Retinal pigment epithelial cell (primary cell): ENCODE measurements at places on chromosomes 6 and 20.
A peak's percentile ranks its signal among the peaks of the same experiment; 100 is the strongest.

GRCh38 chr6:44359973-44360372 is 17.5 kb downstream of the SPATS1 start:
- DNase-seq: no peak

DNA sequence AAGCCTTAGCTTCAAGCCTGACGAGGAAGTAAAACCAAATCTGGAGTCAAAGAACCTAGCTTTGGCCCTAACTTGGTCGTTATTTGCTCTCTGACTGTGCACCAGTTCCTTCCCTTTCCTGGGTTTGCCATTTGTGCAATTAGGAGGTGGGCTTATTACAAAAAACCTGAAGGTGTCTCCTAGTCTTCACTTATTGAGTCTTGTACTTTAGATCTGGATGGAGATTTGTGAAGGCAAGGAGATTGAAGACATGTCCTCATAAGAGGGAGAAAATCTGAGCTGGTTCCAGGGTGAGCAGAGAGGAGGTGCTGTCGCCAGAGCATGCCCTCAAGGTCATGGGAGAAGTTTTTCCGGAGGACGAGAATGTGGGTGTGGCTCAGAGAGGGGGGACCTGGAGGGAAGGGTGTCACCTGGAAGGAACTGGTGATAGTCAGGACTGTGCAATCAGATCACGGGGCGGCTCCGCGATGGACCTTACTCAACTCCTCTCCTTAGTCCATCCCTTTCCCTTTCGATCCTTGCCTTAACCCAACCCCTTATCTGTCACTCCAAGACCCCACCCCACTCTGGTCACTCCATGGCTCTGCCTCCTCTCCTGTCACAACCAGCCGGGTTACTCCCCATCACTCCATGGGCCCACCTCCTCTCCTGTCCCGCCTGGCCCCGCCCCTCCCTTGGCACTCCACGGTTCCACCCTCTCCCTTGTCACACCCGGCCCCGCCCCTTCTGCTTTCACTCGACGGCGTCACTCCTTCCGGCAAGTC is 588 bp upstream of the ACSS2 start:
- DNase-seq: peak; percentile 95

- DNase-seq: no peak
These were observed 7.5 kb downstream of the BEND6 start for GRCh38 chr6:56962441-56962840.

DNA sequence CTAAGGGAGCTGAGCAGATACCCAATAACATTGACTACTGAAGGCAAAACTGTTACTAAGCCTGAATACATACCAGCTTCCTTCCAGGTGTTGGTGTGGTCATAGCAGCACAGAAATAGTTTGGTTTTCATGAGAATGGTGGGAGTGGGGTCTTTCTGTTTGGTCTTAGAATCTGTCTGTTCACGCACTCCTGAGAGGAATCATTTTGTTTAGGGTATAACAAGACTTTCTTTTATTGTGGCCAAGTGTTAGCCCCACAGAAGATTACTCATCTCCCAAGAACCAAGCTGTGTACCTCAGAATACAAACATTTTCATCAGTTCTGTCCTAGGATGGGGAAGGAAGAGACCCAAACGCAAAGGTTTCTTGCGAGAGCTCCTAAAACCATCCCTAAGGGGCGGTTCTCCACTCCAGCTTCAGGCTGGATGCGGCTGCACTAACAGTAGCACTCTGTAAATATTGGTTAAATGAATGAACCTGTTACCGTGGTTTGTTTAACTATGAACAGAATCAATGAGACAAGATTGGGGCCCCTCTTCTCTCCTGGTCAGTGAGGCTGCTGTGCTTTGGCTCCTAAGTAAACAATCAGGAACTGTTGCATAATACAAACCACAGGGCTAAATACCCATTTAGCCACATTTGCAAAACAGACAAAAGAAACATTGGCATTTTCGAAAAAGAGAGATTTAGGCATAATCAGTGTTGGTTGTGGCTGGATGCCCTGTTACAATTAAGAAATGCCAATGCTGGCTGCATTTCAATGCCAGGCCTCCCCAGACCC is 44.9 kb downstream of the SNAP25 start:
- DNase-seq: no peak

DNA sequence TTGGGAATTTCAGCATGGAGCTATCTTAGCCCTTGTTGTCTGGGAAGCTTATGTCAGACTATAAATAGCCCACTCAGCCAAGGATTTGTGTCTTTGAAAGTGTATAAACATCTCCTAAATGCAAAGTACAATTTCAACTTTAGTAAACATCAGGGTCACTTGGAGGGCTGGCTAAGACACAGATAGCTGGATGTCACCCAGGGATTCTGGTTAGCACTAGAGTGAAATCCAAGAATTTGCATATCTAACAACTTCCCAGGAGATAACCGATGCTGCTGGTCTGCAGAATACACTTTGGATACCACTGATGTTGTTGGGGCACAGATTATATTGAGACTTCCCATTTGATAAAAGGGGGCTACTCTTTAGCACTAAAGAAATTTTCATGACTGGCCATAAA is 130.9 kb downstream of the PAX1 start:
- no peak for DNase-seq

DNA sequence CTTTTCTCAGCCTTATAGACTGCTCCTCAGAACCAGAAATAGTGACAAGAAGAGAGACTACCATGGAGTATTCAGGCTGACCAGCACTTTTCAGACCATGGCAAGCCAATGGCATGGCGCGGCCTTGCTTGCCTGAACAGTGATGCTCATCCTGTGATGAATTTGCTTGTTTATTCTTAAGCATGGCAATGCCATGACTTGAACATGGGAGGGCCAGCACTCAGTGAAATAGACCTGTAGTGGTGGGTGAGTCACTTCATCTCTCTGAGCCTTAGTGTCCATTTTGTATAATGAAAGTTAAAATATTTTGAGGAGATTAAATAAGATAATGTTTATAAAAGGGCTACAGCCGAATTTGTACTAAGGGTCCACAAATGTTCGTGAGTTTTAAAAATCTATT is 79.1 kb downstream of the LRRC1 start:
- DNase-seq: no peak

DNA sequence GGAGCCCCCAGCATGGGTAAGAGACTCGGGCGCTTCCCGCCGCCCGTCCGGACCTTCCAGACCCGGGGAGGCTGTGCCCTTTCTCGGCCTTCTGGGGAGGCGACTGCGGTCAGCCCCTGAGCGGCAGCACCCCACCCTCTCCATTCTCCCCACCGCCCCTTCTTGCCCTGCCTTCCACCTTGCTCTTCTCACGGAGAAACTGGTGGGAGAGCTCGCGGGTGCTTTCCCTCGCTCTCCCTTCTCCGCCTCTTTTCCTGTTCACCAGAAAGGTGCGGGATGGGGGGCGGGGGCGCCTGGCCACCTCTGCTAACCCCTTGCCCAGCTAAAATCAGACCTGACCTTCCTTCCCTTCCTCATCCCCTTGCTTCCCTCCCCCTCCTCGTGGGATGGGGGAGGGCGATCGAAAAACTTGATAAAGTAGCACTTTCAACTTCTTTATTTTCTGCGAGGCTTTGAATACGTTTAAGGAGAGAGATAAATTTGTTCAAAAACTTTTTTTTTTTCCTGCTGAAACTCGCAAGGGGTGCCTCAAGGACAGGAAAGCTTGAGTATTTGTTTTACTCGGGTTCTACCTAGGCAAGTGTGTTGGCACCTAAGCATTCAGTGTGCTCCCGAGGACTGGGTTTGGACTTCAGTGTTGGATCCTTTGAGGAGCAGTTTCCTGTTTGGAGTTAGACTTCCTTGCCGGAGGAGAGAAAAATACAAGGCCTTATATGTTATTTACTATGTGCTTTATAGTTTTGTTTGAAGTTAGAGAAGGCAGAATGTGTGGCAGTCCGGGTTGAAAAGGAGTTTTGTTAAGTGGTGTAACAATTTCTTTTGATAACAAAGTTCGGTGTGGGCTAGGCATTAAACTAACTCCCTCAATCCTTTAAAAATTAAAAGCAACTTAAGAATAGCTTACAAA is 897 bp downstream of the CD2AP start:
- no peak for DNase-seq

DNA sequence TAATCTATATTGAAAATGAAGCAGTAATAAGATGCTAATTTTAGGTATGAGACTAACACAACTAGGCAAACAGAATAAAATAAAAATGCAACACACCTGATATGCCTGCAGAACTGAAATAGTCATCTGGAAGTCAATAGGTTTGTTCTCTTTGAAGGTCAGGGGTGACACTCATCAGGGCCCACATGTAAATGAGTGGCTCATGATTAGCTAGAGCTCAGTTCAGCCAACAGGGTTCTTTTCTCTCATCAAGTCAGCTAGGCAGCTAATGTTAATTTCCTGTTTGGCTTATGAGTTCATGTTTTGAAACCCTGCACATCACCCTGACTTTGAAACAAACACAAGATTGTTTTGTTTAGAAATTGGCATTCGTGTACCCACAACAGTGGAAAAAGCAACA is 23.8 kb downstream of the SMLR1 start:
- no peak for DNase-seq

DNA sequence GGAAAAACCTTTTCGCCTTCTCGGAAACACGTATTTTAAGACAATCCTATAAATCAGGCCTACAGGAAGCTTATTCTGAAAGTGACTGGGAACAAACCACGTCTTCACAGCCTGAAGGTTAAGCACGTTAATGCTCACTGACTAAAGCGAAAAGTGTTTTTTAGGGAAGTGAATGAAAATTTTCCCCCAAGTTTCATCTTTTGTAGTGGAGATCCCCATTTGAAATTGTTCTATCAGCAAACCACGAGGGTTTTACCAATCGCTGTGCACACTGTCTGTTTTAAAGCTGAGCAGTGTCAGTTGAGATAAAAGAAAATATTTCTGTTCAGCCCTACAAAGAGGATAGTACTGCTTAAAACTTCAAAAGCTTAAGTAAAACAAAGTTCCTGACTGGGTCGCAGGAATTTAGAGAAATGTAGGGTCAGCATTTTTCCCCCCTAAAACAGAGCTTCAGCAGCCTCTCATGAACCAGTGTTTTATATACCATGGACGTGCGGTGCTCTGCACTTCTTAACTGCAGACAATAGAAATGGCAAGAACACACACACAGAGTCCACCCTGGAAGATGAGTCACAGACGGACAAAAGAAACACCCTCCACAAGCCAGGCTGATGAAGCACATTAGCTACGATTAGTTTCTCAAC is 34.9 kb downstream of the SLC22A23 start:
- no peak for DNase-seq

DNA sequence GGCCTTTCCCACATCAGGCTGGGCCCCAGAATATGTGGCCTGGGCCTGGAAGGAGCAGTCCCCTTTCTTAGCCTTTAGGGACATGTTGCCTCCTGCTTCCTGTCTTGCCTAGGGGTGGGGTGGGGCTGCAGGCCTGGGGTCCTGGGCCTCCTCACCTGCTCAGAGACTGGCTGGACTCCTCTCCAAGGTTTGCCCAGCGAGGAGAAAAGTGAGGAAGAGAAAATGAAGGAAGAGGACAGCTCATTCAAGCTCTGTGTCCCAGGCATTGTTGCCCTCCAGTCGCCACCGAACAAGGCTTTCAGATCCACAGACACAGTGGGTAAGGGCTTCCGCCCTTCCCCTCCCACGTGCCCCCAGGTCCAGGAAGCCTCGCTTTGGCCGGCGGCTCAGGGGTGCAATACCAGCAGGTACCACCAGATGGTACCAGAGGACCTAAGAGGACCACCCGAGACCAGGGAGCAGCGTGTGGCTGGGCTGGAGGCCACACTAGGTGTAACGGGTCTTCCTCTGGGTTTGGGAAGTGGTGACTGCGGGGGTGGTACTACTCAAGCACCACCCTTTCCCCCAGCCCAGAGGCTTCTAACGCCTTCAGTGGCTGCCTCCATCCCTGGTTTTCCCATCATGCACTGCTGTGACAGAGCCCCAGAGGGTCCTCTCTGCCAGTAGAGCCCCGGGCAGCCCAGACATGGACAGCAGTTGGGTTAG is 5.5 kb upstream of the BAK1 start:
- DNase-seq: no peak

DNA sequence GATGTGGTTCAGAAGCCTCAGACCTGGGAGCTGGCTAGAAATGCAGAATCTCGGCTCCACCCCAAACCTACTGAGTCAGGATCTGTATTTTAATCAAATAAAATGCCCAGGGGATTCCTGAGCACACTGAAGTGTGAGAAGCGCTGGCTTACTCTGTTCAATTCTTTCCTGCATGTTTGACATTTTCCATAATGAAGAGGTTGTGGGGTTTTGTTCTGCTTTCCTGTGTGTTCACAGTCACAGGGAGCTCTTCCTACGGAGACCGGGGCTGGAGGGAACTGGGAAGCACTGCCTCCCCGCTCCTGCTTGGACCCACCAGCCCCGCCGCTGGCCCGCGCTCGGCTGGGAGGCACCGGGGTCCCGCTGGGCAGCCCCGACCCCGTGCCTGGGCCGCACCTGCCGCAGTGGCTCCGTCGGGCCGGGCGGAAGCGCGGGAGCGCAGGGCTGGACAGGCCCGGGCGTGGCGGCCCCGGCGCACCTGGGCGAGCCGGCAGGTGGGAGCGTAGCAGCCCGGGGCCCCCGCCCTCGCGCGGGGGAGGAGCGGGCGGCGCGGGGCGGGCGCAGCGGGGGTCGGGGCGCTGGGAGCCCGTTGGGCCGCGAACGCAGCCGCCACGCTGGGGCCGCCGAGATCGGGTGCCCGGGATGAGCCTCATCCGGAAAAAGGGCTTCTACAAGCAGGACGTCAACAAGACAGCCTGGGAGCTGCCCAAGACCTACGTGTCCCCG is at the start of gene MAPK13:
Gene MAPK13, plus strand, starts transcription at position 573 of the 726 bp plus-strand sequence. Its CDS starts 70 bp downstream, at position 643.
- DNase-seq: no peak

DNA sequence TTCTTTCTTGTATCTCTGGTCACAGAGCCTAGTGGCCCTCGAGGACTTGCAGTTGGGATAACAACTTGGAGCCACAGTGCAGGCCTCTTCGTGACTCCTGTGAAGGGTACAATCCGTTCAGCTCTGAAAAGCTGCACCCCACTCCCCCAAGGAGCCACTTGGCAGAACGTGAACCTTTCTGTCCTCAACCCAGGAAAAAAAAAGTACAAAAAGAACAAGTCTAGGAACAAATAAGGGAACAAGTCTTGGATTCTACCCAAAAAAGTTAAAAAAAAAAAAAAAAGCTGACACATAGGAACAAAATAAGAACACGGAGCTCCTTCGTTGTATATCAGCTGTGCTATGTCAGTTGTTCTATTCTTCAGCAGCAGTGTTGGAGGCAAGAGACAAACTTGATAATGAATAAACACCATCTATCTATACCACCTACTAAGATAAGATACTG is 77.9 kb upstream of the TULP1 start:
- DNase-seq: no peak

GRCh38 chr6:155256122-155256795 is 7.6 kb upstream of the CLDN20 start:
- DNase-seq: no peak

DNA sequence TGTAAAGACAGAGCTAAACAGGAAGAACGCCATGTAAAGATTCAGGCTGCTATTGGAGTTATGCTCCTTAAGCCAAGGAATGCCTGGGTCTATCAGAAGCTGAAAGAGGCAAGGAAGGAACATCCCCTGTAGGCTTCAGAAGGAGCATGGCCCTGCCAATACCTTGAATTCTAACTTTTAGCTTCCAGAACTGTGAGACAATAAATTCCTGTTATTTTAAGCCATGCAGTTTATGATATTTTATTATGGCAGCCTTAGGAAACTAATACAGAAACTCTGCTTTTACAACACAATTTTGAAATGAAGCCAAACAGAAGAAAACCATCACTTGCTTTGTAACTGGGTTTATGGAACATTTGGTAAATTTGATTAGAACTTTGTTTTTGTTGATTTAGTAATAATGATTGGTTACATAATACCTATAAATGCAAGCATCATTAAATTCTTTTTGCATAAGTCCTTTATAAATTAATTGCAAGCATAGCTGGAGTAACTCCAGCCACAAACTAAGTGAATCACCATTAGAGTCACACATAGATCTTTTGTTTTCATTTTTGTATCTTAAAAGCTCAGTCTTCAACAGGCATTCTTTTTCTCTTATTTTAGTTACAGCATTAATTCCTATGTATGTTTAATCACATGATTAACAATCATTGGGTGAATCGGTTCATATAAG is 33.5 kb upstream of the TSPYL1 start:
- no peak for DNase-seq
